Fibroblast of the aortic adventitia (primary cell): ENCODE measurements at places on chromosomes 12 and 14. TPM values are rescaled to one million over a fixed set of nuclear protein-coding genes. Genes with fewer than 3 reads are reported as not detected.

DNA sequence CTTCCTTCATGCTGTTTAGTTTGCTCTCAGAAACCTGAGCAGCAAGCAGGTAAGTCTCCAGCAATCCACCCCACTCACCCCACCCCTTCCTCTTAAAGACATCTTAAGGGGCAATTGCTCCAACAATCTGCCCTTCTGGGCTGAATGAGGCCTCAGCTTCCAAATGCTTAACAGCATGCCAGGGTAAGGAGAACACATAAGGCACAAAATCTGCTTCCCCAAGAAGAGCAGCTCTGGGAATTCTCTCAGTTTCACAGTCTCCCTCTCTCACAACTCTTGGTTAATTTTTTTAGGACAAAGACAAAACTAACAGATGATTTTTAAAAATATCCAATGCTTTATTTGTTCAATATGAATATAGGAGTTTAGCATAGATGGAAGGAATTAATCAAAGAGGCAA lies 288.9 kb upstream of the CCDC196 start:
- DNase-seq: no peak

- peak; percentile 22 for DNase-seq
Observed at GRCh38 chr14:69002069-69002468, 23.0 kb upstream of the ACTN1 start.

DNA sequence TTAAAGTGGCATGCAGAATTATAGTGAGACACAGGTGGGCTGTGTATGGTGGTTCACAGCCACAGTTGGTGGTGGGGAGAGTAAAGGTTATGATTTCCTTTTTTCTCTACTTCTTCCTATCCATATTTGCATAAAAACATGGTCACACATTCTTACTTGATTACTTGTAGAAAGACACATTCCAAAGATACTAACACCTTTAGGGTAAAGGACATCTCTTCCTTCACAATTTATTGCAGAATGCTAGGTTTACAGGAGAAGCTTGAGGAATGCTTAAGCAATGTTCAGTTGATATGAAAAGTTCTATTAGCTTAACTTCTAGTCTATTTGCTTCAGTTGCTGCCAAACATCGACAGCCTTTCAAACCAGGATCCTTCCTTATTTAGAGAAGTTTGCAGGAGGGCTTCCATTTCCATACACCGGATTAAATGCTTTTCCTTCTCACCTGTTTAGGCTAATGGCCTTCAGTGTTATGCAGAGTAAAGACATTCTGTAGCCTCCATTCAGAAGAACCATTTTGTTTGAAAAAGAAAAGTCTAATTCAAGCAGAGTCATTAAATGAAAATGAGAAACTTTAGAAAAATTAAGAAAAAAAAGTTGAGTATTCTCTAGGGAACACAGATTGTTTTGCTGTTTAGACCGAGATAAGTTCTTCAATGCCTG lies 2.6 kb upstream of the PHC1 start:
- no peak for DNase-seq

DNA sequence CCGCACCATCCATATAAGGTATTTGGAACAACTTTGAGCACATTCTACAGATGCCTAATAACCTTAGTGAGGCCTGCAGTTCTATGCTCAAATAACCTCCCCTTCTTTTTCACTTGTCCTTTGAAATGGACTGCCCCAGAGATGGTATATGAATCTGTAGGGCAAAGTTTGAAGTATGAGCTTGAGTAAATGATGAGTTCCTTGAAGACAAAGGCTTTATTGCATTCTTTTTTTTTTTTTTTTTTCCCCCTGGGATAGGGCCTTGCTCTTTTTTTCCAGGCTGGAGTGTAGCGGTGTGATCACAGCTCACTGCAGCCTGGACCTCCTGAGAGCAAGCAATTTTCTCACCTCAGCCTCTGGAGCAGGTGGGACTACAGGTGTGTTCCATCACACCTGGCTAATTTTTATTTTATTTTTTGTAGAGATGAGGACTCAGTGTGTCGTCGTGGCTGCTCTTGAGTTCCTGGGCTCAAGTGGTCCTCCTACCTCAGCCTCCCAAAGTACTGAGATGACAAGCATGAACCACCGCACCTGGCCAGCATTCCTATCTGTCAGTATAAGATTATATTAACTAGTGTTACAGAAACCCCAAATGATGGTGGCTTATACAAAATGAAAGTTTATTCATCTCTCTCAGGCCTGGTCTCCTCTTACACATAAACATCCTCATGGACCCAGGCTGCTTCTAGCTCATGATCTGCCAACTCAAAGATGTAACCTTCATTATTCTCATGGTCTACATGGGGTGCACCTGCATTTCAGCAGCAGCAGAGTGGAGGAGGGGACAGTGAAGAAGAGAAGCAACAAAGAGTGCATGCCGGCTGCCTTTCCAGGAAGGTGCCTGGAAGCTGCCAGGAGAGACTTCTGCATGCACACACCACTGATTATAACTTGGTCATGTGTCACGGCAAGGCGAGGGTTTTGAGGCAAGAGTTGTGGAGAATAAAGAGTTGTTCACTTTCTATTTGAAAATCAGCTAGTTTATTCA lies 101.4 kb downstream of the DUSP16 start:
- no peak for DNase-seq

GRCh38 chr14:21987937-21988336 lies 314.3 kb upstream of the OR4E1 start:
- DNase-seq: peak; percentile 2

DNA sequence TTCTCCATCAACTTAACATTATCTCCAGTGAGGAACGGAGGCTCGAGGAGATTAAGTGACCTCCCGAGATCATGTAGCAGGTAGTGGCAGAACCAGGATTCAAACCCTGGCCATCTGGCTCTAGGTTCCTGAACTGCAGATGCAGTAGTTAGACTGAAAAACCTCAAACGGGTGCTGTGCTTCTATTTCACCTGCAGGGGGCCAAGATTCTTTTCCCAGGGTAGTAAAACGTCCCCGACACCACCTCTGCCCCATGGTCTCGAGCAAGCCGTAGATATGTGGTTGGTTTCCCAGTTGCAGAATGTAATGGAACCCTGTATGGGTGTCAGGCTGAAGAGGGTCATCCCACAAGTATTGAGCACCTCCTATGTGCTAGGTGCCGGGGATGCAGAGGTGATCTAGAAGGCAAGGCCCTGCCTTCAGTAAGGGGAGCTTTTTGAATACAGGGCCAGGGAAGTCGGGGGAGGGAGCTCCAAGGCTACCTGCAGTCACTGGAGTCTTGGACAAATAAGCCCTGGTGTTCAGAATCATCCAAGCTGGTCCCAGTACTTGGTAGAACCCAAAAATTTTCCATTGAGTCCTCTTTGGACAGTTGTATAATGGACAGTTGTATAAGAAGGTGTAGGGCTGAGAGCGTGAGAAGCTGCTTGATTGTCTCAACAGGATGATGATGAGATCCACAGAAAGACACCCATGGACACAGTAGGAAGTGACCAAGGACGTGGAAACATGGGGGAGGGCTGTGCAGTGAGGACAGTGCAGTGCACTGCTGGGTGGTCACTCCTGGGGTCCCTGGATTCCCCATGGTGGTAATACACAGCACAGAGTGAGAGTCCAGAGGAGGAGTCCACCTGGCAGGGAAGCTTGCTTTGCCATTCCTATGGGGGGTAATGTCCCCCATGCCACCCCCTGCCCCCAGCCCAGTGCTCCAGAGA lies 197.2 kb downstream of the CHST11 start:
- DNase-seq: no peak

DNA sequence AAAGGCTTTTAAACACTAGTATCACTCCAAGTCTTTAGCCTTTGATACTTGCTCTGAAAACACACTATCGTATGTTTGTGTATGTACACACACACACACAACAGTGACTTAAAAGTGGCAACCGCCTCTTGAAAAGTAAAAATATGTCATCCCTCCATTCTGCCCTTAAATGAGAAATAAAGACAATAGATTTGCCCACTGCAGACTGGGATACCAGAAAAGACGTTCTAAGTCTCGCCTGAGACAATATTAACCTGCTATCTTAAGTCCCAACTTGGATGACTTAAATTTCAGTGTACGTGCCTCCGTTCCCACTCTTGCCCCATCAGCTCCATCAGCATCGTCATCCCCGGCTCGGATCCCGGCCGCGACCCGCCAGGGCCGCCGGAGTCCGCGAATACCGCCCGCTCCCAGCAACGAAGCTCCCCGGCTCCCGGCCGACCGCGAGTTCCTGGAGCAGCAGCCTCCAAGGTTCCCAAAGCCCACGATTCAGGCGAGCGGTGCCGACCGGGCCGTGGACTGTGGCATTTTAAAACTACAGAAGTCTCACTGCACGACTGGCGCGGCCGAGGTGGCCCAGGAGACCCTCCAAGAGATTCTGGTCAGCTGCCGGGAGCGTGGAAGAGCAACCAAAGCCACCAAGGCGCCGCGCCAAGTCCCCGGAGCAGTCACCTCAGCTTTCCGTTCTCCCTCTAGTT lies 2.8 kb upstream of the ARID2 start:
- DNase-seq: peak; percentile 36

GRCh38 chr12:131372706-131373195 lies 338.1 kb upstream of the SFSWAP start:
- no peak for DNase-seq

DNA sequence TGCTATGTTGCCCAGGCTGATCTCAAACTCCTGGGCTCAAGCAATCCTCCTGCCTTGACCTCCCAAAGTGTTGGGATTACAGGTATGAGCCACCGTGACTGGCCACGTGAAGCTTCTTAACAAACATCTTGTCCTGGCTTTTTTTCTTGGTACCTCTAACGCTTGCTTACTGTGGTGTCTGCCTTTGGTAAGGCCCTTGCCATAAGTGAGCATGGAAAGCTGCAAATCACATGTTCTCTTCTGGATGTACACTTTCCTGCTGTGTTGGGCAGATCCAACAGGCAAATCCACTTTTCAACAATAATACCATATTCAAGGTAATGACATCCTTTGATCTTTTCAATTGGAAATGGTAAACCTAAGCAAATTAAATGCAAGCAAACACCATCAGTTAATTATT lies 54.6 kb downstream of the ARF6 start:
- no peak for DNase-seq

DNA sequence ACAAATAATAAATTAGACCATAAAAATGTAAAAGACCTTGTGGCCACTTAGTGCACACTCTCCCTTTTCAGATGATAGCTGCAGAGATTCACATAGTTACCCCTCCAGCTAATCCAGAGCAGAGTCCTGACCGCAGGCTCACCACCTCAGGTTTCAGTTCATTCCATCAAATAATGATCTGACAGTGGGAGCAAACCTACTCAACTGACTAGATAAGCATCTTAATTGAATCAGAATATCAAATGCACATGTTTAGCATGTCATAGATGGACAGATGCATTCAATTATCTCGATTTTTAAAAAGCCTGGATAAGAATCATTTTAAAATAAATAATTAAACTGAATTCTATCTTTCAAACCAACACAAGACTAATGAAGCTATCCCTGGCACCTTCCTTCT lies 242.3 kb upstream of the PDZRN4 start:
- DNase-seq: no peak

DNA sequence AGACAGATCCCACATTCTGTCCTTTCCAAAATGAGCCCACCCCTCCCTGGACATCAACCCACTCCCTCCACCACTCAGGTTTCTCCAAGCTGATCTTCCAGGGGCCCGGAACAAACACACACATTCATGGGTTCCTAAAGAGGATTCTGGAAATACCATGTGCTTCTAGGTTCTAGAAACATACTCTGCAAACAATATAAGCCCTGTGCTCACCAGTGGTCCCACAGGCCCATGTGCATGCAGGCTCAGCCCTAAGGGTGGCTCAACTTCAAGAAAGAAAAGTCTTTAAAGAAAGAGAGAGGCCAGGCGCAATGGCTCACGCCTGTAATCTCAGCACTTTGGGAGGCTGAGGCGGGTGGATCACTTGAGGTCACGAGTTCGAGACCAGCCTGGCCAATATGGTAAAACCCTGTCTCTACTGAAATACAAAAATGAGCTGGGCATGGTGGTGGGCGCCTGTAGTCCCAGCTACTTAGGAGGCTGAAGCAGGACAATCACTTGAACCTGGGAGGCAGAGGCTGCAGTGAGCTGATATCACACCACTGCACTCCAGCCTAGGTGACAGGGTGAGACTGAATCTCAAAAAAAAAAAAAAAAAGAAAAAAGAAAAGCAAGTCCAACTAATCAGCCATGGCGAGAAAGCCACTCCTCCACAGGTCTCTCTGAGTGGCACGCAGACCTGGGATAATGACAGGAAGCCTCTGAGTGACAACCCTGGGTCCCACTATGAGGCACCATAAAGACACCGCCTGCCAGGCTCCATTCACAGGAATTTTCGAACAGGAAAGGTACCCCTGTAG lies 59.5 kb upstream of the PNMA1 start:
- DNase-seq: no peak

DNA sequence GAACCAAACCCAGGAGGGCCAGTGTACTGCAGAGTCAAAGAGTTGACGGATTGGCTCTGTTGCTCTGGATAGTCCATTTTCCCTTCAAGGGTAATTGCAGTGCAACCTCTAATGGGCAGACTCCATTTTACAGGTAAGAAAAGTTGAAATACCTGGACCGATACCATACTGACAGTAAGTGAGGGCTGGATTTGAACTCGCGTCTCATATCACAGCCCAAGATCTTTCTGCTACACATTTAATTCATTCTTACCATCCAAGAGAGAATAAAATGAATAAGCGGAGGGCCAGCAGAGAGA lies 356 bp upstream of the ZC3H14 start:
- DNase-seq: no peak

DNA sequence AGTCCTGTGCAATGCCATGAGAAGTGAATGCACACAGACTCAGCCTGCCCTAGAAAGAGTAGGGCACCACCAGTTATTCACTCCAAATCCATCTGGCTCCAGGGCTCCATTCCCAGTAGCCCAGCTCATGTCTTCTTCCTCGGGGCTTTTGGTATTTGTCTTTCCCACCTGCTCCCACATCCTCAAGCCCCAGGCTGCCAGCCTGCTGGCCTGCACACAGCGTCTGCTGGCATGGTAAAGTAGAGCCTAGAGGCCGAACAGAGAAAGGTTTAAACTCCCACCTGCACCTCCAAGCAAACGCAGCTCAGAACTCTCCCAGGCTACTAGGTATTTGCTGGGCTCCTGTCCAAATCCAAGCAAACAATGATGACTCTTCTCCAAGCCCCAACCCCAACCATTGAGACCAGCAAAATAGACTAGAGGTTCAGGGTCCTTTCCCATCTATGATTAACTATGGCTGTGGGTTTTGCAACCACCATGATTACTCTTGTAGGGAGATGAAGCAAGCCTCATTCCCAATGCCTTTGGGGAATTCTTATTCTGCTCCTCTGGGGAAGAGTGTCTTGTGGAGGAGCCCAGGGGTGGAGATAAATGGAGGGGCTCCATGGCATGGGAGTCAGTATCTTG lies 5.2 kb upstream of the VDR start:
- no peak for DNase-seq

Gene OR4K15
- total RNA-seq: not detected in 2 replicates

Gene CD69
- total RNA-seq: not detected in 2 replicates

Gene KRT78
- total RNA-seq: not detected in 2 replicates

Gene KRT71
- not detected in 2 replicates for total RNA-seq
